ENCODE measurements at places on chromosomes 4 and X.
A peak's percentile ranks its signal among the peaks of the same experiment; 100 is the strongest.

- DNase-seq: peak; percentile 73
Observed at GRCh38 chrX:138756234-138756633, 44.7 kb upstream of the FGF13 start.

- DNase-seq: no peak
Observed at GRCh38 chr4:184409911-184410692, 64.2 kb downstream of the IRF2 start.

DNA sequence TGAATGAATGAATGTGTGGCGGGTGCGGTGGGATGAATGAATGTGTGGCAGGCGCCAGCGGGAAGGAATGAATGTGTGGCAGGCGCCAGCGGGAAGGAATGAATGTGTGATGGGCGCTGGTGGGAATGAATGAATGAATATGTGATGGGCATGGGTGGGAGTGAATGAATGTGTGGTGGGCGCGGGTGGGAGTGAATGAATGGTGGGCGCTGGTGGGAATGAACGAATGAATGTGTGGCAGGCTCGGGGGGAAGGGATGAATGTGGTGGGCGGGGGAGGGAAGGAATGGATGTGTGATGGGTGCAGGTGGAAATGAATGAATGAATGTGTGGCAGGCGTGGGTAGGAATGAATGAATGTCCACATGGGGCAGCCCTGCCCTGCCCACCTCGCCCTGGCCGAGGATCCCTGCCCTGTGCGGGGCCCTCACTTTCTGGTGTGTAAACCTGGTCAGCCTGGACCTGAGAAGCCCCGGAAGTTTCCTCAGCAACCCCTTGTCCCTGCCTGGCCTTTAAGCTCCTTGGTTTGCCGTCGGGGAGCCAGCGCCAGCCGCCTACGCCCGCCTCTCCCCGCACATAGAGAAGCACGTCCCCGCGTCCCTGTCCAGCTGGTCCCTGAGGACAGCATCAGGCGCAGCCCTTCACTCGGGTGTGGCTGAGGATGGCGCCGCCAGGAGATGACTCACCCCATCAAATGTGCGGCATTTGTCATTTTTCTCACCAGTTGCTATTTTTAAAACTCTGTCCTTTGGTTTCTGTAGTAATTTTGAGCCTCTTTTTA lies 112.8 kb upstream of the LRPAP1 start:
- DNase-seq: no peak

GRCh38 chr4:123672987-123673386 lies 276.4 kb downstream of the SPRY1 start:
- DNase-seq: peak; percentile 89

DNA sequence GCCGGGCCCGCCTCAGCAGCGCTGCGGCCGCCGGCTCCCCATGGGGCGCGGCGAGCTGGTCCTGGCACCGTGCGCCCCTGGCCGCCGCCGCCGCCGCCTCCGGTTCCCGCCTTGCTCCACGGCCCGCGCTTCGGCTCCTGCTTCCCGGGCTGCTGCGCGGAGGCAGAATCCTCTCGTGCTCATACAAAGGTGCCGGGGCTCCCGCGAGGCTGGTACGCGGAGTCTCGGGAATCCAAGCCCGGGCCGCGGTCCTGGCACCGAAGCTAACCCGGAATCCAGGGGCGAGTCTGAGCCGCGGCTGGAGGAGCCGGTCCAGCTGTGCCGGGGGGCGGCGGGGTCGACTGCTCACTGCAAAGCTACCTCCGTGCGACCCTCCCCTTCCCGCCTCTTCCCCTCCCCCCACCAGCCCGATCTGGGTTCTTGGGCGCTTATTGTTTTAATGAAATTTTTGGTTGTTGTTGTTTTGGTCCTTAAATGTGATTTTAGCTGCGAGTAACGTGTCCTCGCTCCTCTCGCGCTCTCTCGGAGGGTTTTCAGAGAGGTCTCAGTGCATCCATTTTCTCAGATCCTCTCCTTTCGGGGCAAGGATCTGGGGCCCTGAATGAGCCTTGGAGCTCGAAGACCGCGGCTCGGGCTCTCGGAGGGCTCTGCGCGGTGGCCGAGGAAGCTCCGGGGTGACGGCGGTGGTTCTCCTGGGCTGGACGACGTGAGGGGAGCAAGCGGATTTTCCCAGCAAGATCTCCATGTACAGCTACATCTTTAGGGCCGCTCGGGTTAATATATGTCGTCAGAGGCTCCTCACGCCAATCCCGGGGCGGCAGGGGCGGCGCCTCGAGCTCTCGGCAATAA lies at the start of gene HAND2:
Gene HAND2, minus strand, starts transcription at position 753 of the 849 bp plus-strand sequence. CDS start 940 bp downstream, outside the sequence.
- no peak for DNase-seq

DNA sequence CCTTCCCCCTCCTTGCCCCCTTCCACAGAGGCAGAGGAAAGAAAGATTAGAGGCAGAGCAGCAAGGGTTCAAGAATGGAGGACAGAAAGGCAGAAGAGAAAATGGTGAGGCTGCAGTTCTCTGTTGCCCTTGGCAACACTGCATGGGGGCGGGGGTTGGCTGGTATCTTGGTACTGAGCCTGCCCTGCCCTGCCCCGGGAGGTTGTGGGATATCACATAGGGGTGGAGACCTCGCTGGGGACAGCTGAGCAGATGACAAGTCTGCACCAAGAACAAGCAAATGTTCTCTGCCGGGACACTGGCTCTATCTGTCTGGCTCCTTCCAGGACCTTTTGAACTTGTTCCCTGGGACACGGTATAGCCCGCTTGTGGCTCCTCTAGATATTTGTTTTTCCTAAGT lies 39.8 kb downstream of the NHS start:
- no peak for DNase-seq

GRCh38 chr4:183082053-183082452 lies 17.0 kb upstream of the WWC2 start:
- DNase-seq: peak; percentile 31

DNA sequence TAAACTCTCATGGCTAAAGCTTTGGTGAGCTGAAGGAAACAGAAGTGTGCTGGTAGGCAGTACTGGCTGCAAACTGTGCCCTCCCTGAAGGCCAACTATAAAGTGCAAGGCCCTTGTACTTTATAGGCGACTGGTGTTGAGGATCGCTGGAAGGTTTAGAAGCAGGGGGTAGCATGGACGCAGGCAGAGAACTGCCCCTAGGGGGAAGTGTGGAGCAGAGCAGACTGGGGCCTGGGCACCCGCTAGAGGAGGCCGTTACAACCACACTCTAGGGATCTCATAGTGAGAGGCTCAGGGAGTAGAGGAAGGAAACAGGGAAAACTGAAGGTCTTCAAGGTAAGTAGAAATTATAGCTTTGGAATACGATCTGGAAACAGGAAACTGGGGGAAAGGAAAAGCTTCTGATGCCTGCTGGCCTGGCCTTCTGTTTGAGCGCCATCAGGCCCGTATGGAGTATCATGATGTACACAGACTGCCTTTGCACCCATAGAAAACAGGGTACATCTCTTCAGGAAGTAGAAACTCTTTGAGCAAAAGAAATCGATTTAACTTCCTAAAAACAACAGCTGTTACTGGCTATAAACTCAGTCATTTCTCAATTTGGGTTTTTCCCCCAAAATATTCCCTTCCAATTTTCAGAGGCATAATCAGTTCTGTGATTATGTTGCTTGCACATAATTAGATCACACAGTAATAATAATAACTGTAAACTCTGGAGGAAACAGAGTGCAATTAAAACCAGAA lies 23.9 kb upstream of the TMSB4X start:
- DNase-seq: peak; percentile 24

DNA sequence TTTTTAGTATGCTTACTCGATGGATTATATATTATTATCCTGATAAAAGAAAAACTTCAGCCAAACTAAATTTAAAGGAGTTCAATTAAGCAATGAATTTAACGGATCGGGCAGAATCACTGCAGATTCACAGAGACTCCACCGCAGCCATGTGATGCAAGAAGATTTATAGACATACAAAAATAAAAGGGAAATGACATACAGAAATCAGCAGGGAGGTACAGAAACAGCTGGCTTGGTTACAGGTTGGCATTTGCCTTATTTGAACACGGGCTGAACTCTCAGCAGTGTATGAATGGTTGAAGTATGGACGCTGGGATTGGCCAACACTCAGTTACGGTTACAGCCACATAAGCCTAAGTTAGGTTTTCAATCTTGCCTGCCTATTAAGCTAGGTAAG lies 35.4 kb upstream of the DHRSX start:
- DNase-seq: no peak

DNA sequence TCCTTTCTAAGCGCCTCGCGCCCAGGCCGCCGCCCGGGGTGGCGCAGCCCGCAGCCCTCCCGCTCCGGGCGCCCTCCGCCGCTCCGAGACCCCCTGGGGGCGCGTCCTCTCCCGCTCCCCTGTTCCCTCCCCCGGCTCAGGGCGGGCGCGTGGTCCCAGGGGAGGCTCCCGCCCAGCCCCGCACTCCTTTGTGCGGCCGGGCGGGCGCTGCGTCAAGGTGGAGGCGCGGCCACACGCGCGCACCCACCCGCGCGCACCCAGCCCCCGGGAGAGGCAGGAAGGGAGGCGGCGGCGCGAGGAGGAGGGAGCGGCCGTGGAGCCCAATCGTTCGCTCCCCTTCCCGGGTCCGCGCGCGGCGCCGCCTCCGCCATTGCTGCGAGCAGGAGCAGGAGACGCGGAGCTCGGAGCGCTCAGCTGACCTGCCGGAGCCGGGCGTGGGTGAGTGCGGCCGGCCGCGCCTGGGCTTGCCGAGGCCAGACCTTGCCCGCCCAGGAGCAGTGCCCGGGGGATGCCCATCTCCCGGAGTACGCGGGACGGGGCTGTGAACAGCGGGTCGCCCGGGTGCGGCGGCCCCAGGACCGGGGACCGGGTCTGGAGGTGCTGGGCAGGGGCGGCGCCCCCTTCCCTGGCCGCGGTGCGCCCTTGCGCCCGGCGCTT lies at the start of gene NSG1:
Gene NSG1, plus strand, starts transcription at position 367 of the 657 bp plus-strand sequence. CDS start 528 bp downstream, outside the sequence.
- peak; percentile 10 for DNase-seq

- no peak for DNase-seq
Observed at GRCh38 chr4:2251795-2252529, 9.9 kb downstream of the MXD4 start.

- no peak for DNase-seq
Observed at GRCh38 chr4:139876337-139876941, 210.8 kb downstream of the MGST2 start.

DNA sequence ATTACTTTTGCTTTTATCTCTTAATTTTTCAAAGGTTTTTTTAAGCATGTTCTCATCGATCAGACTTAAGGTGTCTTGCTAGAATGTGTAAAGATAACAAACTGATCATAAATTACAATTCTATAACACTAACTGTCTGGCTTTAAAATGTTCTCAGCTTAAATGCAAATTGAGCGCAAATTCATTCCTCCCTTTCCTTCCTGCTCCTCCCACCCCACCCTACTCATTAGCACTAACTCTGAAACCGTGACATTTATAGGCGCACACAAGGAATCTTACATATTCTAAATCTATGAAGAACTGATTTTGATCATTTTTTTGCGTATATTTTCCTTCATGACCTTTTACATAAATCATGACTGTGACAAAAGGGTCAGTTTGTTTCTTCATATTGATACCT lies 590.0 kb upstream of the DIAPH2 start:
- DNase-seq: no peak

DNA sequence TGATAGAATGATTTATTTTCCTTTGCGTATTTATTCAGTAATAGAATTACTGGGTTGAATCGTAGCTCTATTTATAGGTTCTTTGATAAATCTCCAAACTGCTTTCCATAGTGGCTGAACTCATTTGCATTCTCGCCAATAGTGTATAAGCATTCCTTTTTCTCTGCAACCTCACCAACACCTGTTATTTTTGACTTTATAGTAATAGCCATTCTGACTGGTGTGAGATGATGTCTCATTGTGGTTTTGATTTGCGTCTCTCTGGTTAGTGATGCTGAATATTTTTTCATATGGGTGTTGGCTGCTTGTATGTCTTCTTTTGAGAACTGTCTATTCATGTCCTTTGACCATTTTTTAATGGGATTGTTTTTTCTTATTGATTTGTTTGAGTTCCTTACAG lies 160.7 kb downstream of the MID1IP1 start:
- no peak for DNase-seq

- peak; percentile 61 for DNase-seq
Observed at GRCh38 chr4:152100379-152101201, 339.8 kb upstream of the GATB start.

DNA sequence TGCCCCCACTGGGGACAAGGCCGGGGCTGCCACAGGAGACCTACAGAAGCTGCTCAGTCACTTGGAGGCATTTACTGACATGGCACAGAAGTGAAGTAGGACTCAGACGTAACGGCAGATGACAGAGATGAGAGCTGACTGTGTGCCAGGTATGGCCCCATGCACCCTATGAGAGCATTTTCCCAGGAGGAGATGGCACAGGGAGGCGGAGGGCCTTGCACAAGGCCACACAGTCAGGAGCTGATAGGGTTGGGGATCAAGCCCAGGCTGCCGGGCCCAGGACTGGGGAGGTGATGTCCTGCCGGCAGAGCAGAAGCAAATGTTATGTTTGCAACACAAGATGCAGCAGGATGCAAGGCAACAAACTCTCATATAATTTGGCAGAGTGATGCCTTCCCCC lies 34.1 kb downstream of the NAT8L start:
- DNase-seq: no peak

DNA sequence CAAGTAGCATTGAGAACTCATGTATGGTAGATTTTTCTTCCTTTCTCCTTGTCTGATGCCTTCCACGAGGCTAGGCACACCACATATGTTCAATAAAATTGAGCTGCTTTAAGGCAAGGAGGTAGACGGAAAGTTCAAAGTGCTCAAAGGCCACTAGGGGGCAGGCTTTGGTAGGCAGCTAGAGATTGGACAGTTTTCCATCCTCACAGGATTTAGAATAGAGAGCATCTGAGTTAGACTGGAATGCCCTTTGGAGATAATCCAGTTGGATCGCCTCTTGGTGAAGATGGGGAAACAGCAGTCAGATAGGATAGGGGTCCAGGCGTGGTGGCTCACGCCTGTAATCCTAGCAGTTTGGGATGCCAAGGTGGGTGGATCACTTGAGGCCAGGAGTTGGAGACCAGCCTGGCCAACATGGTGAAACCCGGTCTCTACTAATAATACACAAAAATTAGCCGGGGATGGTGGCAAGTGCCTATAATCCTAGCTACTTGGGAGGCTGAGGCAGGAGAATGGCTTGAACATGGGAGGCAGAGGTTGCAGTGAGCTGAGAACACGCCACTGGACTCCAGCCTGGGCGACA lies 30.4 kb downstream of the ELF4 start:
- DNase-seq: peak; percentile 64

DNA sequence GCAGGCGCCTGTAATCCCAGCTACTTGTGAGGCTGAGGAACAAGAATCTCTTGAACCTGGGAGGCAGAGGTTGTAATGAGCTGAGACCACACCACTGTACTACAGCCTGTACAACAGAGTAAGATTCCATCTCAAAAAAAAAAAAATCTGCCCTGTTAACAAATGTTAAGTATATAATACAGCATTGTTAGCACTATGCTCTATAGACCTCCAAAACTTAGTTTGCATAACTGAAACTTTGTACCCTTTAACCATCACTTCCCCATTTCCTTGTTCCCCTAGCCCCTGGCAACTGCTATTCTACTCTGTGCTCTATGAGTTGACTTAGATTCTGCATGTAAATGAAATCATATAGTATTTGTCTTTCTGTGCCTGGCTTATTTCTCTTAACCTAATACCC lies 76.7 kb downstream of the TAB3 start:
- no peak for DNase-seq

DNA sequence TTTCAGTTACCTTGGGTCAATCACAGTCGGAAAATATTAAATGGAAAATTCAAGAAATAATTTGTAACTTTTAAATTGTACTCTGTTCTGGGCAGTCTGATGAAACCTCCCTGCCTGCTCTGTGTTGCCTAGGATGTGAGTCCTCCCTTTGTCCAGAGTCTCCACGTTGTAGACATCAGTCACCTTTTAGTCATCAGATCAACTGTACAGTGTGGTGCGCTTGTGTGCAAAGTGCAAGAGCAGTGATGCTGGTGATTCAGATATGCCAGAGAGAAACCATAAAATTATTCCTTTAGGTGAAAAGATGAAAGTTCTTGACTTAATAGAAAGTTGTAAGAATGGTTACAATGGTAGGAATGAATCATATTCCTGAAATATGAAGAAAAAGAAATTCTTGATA lies 1.4 kb downstream of the SPATA4 start:
- peak; percentile 93 for DNase-seq
